ENCODE measurements at places on chromosomes 13 and 19. TPM values are rescaled to one million over a fixed set of nuclear protein-coding genes. Genes with fewer than 3 reads are reported as not detected.

The DACH1 gene
- 18.6 TPM for total RNA-seq

The SYNE4 gene
- total RNA-seq: 10.9 TPM

The CD33 gene
- total RNA-seq: not detected

The KLK12 gene
- total RNA-seq: not detected

- no peak overlapping the region for H3K4me3 ChIP-seq
- H3K27me3 ChIP-seq: no peaks in the 10 kb centered on the region
- no peak overlapping the region for H3K27ac ChIP-seq
- peaks cover 27% of the 10 kb centered on the region for H3K4me1 ChIP-seq
- peak; percentile 32 for DNase-seq
Measured at GRCh38 chr13:42617221-42617620, 43.3 kb downstream of the TNFSF11 start.

GRCh38 chr13:36834299-36834698 lies 15.3 kb downstream of the RFXAP start:
- H3K4me3 ChIP-seq: no peak overlapping the region
- H3K4me1 ChIP-seq: peaks cover under 1% of the 10 kb centered on the region
- H3K27ac ChIP-seq: no peak overlapping the region
- no peak for DNase-seq

DNA sequence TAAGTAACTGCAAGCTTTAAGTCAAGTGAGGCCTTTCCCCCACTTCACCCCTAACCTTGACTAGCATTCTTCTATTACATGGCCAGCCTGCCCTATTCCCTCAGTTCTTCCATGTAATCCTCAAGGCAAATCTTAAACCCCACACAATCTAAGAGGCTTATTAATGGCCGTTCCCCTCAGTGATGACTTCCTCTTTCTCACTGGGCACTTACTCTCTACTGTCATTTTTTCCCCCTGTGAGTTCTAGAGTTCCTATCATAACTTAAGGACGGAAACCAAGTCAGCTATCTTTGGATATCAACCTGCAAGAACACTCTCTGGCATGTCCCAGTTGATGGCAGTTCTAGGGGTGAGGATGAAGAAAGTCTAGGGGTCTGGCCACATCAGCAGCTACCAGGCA lies 131.2 kb downstream of the DCLK1 start:
- H3K27ac ChIP-seq: no peak overlapping the region
- no peaks in the 10 kb centered on the region for H3K27me3 ChIP-seq
- no peak for DNase-seq
- H3K4me3 ChIP-seq: no peak overlapping the region
- no peaks in the 10 kb centered on the region for H3K36me3 ChIP-seq

- H3K27me3 ChIP-seq: no peaks in the 10 kb centered on the region
- H3K4me3 ChIP-seq: peak within 1 kb of the TSS; percentile 87
- H3K27ac ChIP-seq: peak within 1 kb of the TSS; percentile 6
- H3K4me1 ChIP-seq: peaks cover 5% of the 10 kb centered on the region
- no peaks in the 10 kb centered on the region for H3K36me3 ChIP-seq
- DNase-seq: peak; percentile 97
Measured at GRCh38 chr19:18542941-18543813, at the start of gene FKBP8. FKBP8 (minus strand) TSS chr19:18543573; CDS start chr19:18541970, 1,603 bp downstream.

DNA sequence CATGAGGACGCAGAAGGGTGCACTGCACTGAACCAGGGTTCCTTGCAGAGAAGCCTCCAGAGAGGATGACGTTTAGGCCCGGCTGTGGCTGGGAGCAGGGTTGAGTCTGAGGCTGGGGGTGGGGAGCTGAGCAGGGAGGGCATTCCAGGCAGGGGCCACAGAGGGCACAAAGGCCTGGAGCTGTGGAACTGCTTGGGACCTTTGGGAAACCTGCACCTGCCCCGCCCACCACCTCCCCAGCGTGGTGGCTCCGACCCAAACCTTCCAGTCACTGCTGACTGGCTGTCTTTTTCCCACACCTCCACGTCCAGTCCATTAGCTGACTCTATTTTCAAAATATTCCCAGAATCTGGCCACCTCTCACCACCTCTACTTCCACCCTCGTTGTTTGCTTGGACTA lies 4.9 kb upstream of the LMTK3 start:
- H3K27ac ChIP-seq: no peak overlapping the region
- peak; percentile 1 for DNase-seq
- no peaks in the 10 kb centered on the region for H3K36me3 ChIP-seq

DNA sequence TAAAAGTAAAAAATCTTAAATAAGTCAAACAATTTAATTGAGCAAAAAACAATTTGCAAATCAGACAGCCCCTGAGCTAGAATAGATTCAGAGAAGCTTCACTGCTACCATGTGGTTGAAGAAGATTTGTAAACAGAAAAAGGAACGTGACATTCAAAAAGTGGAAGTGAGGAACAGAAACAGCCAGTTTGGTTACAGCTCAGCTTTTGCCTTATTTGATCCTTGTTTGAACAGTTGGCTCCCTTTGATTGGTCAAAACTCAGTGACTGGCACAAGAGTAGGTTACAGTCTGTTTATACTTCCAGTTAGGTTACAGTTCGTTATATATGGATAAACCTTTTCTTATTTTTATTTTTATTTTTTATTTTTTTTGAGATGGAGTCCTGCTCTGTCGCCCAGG lies 5.8 kb downstream of the ZNF221 start:
- peaks cover 5% of the 10 kb centered on the region for H3K36me3 ChIP-seq
- no peak for DNase-seq
- H3K27ac ChIP-seq: no peak overlapping the region

GRCh38 chr19:56217039-56217949 lies 15.2 kb downstream of the ZSCAN5C start:
- H3K27ac ChIP-seq: no peak overlapping the region
- peaks cover 6% of the 10 kb centered on the region for H3K27me3 ChIP-seq
- peak; percentile 38 for DNase-seq
- H3K4me3 ChIP-seq: no peak overlapping the region
- no peaks in the 10 kb centered on the region for H3K4me1 ChIP-seq

GRCh38 chr19:32269831-32270230 lies 75.6 kb upstream of the ZNF507 start:
- H3K27me3 ChIP-seq: no peaks in the 10 kb centered on the region
- no peak overlapping the region for H3K27ac ChIP-seq
- H3K4me1 ChIP-seq: peaks cover 7% of the 10 kb centered on the region
- no peak overlapping the region for H3K4me3 ChIP-seq

DNA sequence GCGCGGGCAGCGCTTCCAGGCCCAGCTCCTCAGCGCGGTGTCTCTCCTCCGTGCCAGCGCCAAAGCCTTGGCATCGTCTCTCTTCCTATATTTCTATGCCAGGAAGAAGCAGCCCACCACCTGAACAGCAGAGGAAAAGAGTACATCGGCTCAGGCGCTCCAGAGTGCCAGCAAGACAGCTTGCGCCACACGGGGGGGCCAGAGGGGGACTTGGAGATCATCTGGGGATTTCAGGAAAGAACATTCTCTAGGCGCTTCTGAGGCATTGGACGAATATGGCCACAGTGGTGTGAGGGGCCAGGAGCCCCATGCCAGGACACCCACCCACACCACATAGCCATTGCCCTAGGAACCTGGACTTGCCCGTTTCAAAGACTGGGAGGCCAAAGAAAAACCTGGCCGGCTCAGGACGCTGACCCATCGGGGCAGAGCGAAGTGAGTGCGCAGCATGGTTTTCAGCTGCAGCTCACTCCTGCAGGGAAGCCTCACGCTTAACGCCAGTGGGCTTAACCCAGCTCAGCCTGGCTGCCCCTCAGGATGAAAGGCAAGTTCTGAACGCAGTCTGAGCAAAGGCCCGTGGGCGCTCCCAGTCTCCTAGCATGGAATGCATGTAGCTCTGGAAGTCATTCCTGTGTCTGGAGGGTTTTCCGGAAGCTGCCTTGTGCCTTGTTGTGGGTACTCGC lies 62.1 kb downstream of the GGACT start:
- no peaks in the 10 kb centered on the region for H3K36me3 ChIP-seq
- no peaks in the 10 kb centered on the region for H3K27me3 ChIP-seq
- peak; percentile 47 for DNase-seq
- peaks cover 28% of the 10 kb centered on the region for H3K4me1 ChIP-seq

DNA sequence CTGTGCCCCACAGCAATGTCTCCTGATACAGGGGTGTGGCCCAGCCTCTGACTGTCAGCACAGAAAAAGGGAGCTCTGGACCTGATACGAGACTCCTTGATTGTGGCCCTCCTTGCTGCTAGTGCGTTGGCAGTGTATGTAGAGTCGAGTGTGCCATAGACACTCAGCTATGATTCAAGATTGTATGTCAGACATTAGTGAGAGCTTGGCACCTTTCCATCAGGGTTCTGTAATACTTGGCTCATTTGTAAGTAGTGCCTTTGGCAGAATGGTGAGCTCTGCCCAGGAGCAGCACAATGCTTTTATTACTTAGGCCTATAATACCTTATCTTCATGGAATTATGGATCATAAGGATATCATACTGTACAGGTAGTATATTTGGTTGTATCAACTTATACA lies 83.4 kb downstream of the ATP8A2 start:
- H3K36me3 ChIP-seq: no peaks in the 10 kb centered on the region
- no peaks in the 10 kb centered on the region for H3K27me3 ChIP-seq
- H3K4me3 ChIP-seq: no peak overlapping the region
- H3K27ac ChIP-seq: no peak overlapping the region

DNA sequence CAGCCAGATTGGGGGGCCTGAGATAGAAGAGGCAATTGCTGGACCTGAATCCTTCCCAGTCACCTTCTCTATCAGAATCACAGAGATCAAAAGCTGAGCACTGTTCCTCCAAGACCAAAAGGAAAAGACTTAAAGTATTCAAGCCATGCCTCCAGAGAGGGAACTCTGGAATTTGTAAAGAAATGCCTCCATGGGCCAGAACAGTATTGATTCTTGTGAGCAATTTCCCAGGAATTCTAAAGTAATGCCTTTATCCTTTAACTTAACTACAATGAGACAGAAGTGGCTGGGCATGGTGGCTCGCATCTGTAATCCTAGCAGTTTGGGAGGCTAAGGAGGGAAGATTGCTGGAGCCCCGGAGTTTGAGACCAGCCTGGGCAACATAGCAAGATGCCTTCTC lies 148.8 kb downstream of the FLT1 start:
- H3K4me1 ChIP-seq: no peaks in the 10 kb centered on the region
- DNase-seq: peak; percentile 15
- no peak overlapping the region for H3K4me3 ChIP-seq
- no peaks in the 10 kb centered on the region for H3K27me3 ChIP-seq

DNA sequence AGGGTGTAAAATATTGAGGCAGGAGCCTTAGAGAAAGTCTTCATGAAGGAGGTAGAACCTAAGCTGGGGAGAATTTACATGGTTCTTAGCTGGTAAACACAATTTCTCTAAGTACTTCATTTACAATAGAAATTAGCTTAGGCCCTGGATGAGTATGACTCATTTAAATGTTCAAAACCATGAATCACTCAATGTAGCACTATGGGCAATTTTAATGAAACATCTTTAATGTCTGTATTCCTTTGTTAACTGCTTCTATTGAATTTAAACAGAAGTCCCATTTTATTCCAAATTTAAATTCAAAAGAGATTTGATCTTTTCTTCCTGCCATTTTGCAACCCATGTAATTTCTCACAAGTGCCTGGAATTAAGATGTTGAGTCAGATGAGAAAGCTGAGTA lies 252.1 kb downstream of the RFC3 start:
- H3K27me3 ChIP-seq: no peaks in the 10 kb centered on the region
- H3K27ac ChIP-seq: no peak overlapping the region
- H3K36me3 ChIP-seq: no peaks in the 10 kb centered on the region
- DNase-seq: no peak
- H3K4me1 ChIP-seq: peaks cover 3% of the 10 kb centered on the region
- H3K4me3 ChIP-seq: no peak overlapping the region

DNA sequence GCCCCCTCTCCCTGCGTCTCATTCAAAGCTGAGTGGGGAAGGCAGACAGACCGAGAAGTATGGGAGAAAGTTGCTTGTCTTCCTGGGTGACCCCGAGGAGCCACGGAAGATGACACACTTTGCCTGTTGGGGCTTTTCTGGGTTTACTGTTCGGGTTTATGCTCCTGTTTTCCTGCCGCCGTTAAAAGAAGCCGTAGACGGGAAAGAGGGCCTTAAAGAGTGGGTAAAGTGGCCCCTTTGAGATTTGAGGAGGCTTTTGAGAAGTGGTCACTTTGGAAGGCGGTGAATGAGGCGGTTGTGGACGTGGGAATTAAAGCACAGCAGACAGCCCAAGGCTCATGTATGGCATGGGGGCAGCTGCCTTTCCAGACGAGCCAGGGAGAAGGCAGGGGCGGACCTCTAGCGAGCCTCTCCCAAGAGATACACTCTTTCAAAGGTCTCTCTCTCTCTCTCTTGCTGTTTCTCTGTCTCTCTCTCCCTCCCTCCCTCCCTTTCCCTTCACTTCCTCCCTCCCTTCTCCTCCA lies 493 bp upstream of the LHFPL6 start:
- peak overlapping the region; percentile 84 for H3K4me3 ChIP-seq
- no peak overlapping the region for H3K27ac ChIP-seq
- peak; percentile 29 for DNase-seq

GRCh38 chr13:50476577-50477285 lies 366.8 kb downstream of the DLEU7 start:
- H3K27ac ChIP-seq: no peak overlapping the region
- no peaks in the 10 kb centered on the region for H3K27me3 ChIP-seq
- no peaks in the 10 kb centered on the region for H3K4me1 ChIP-seq
- H3K4me3 ChIP-seq: no peak overlapping the region
- no peaks in the 10 kb centered on the region for H3K36me3 ChIP-seq
- no peak for DNase-seq

DNA sequence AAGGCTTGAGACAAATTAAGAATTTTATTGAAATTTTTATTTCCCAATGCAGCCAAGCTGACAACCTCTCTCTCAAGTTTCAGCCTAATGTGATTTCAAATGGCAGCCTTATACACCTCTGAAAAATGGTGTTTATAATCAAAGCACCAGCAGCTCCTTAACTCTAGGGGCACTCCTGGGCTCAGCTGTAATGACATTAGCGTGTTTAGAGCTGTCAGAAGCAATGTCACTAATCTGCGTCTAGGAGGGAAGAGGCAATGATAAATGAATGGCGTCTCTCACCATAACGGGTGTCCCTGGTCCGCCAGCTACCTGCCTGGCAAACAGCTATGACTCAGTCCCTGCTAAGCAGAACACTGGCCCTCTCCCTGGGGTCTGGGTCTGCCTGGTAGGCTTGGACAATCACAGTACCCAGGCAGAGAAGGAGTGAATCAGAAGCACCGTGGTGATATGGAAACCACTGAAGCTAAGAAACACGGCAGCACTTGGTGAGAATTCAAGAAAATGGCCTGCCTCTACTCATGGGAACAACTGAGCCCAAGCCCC lies 131.8 kb upstream of the VSTM2B start:
- H3K27me3 ChIP-seq: no peaks in the 10 kb centered on the region
- H3K27ac ChIP-seq: no peak overlapping the region
- DNase-seq: peak; percentile 58
- no peaks in the 10 kb centered on the region for H3K36me3 ChIP-seq
- no peak overlapping the region for H3K4me3 ChIP-seq
- H3K4me1 ChIP-seq: peaks cover 20% of the 10 kb centered on the region

DNA sequence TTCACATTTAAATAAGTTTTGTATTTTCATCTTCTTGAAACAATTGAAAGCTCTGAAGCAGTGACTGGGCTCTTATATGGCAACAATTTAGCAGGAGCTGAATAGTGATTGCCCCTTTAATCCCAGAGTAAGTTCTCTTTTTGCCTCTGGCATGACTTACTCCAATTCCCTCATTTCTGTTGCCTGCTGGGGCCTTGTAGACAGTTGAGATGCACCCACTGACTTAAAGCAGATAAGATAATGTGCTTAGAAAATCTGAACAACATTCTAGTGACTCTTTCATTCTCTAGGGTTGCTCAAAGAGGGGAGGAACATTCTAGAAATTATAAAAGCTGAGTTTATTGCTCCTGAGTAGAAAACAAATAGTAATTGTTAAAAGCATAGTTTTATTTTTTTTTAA lies 52.8 kb downstream of the AKAP11 start:
- DNase-seq: no peak
- no peaks in the 10 kb centered on the region for H3K27me3 ChIP-seq
- H3K4me1 ChIP-seq: peaks cover 28% of the 10 kb centered on the region
- H3K27ac ChIP-seq: no peak overlapping the region
- no peak overlapping the region for H3K4me3 ChIP-seq

GRCh38 chr13:44516771-44517170 lies 59.4 kb downstream of the TSC22D1 start:
- H3K4me1 ChIP-seq: peaks cover 14% of the 10 kb centered on the region
- no peaks in the 10 kb centered on the region for H3K27me3 ChIP-seq
- peak; percentile 47 for DNase-seq
- peaks cover 7% of the 10 kb centered on the region for H3K36me3 ChIP-seq
- H3K4me3 ChIP-seq: no peak overlapping the region

Measured in neural progenitor cell (in vitro differentiated cells).